H1 (cell line): ENCODE measurements at places on chromosomes 3 and 15. TPM values are rescaled to one million over a fixed set of nuclear protein-coding genes. Genes with fewer than 3 reads are reported as not detected.

Gene GPR15
- total RNA-seq: not detected in 2 replicates

DNA sequence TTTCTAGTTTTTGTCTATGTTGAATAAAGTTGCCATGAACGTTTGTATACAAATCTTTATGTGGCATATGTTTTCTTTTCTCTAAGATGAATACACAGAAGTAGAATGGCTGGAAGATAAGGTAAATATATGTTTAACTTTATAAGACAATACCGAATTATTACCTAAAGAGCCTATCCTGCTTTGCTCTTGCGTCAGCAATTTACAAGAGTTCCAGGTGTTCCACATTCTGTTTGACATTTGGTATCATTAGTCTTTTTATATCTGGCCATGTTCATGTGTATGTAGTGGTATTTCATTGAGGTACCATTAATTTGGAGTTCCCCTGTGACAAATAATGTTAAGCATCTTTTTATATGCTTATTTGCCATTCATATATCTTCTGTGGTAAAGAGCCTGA lies 74.1 kb upstream of the TRIM42 start:
- no peak overlapping the region for H3K27ac ChIP-seq
- no peak overlapping the region for H3K4me3 ChIP-seq
- no peaks in the 10 kb centered on the region for H3K27me3 ChIP-seq
- H3K36me3 ChIP-seq: no peaks in the 10 kb centered on the region
- H3K4me1 ChIP-seq: no peaks in the 10 kb centered on the region

Gene SPINK8
- not detected in 2 replicates for total RNA-seq

- H3K4me1 ChIP-seq: no peaks in the 10 kb centered on the region
- no peak overlapping the region for H3K27ac ChIP-seq
- no peaks in the 10 kb centered on the region for H3K27me3 ChIP-seq
- H3K36me3 ChIP-seq: no peaks in the 10 kb centered on the region
Observed at GRCh38 chr15:56286213-56286612, 42.5 kb upstream of the RFX7 start.

DNA sequence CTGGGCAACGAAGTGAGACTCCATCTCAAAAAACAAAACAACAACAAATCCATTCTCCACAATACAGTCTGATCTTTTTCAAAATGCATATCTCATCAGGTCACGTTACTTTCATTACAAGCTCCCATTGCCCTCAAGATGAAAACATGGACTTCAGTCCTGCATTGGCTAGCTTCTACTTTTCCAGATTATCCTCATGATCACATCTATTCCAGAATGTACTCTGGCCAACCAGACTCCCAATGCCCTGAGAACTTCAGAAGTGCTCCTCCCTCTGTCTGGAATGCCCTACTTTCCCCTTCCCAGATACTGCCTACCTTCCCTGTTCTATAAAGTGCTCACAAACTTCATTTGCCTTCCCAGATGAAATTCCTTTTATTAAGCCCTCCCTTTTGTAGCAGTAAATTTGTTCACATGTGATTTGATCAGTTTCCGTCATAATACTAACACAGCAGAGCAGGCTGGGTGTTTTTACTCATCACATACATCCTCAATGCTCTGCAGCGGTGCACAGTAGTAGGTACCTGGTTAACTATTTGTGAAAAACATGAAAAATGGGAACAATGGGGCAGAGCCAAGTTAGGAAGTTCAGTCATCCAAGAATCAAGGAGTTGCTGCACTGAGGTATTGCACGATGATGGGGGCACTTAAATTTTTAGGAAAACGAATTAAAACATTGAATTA lies 5.3 kb downstream of the RPL22L1 start:
- H3K4me3 ChIP-seq: no peak overlapping the region
- H3K4me1 ChIP-seq: no peaks in the 10 kb centered on the region
- no peak overlapping the region for H3K27ac ChIP-seq
- DNase-seq: no peak
- H3K27me3 ChIP-seq: no peaks in the 10 kb centered on the region
- H3K36me3 ChIP-seq: peaks cover 6% of the 10 kb centered on the region

GRCh38 chr3:126551839-126552687 lies 6.7 kb downstream of the C3orf22 start:
- DNase-seq: no peak
- H3K4me3 ChIP-seq: no peak overlapping the region
- H3K36me3 ChIP-seq: no peaks in the 10 kb centered on the region
- no peaks in the 10 kb centered on the region for H3K4me1 ChIP-seq
- H3K27me3 ChIP-seq: no peaks in the 10 kb centered on the region

GRCh38 chr3:29440413-29441305 lies 159.8 kb downstream of the RBMS3 start:
- no peaks in the 10 kb centered on the region for H3K36me3 ChIP-seq
- H3K27me3 ChIP-seq: no peaks in the 10 kb centered on the region
- DNase-seq: no peak
